ENCODE measurements at places on chromosomes 6 and 20.

DNA sequence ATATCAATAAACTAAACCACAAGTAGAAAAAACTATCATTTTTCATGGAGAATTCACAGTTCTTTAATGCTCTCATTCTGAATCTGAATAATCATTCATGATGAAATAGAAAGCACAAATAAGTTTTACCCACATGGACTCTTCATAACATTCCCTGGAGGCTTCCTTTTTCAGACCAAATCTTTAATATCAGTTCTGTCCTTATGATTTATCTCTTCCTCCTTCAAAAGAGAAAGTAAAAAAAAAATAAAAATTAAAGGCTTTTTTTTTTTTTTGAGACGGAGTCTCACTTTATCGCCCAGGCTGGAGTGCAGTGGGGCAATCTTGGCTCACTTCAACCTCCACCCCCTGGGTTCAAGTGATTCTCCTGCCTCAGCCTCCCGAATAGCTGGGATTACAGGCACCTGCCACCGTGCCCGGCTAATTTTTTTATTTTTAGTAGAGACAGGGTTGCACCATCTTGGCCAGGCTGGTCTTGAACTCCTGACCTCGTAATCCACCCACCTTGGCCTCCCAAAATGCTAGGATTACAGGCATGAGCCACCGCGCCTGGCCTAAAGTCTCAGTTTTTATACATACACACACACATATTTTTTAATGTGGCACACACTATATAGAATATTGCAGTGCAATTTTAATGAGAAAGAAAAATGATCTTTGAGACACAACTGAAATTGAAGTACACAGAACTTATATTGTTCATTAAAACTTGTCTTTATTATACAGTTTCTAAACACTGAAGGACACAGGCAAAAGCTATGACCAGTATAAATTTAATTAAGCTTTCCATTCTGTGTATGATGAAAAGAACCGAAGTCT lies 31.9 kb upstream of the ZNF217 start:
- no peak for DNase-seq

DNA sequence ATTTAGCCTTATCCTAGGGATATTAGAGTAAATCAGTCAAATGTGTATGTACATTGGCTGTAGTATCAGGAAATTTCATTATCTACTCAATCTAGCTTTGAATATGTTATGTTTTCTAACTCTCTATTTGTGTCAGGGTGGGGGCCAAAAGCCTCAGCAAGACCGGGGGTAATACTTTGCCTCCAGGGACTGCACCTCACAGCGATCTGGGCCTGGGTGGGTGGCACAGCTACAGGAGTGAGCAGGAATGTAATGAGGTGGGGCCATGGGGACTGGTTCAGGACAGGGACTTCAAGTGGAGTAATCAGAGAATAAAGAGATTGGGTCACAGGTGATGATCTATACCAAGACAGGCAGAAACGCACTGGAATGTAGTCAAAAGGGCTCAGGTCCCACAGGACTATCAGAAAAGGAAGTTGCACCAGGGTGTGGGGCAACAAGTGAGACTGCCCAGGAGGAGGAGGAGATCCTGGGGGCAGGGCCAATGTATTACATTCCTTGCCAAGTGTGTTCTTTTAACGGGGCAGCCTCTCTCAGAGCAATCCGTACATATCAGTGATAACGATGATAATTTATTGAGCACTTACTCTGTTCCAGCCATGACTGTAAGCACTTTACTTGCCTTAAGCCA lies 54.0 kb downstream of the PIGU start:
- DNase-seq = no peak

- no peak for DNase-seq
These were observed 96.6 kb downstream of the SULF2 start for GRCh38 chr20:47688385-47689381.

GRCh38 chr6:133956416-133957049 lies 3.5 kb downstream of the TBPL1 start:
- no peak for DNase-seq

- no peak for DNase-seq
These were observed 38.8 kb downstream of the MRS2 start for GRCh38 chr6:24441599-24441904.

DNA sequence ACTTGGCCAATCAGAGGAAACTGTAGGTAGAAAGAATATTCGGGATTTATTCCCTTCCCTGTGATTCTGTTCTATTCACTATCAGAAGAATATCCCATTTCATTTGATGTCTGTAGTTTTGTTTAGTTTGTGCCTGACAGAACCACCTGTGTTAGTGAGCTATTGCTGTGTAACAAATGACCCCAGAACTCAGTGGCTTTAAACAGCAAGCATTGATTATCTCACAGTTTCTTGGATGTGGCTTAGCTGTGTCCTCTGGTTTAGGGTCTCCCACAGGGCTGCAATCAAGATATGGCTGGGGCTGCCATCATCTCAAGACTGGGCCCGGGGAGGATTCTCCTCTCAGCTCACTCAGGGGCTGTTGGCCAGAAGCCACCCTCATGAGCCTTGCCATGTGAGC lies 143.7 kb downstream of the ZDHHC14 start:
- no peak for DNase-seq

GRCh38 chr6:73058736-73059135 lies 166.6 kb downstream of the KHDC1L start:
- DNase-seq = no peak

DNA sequence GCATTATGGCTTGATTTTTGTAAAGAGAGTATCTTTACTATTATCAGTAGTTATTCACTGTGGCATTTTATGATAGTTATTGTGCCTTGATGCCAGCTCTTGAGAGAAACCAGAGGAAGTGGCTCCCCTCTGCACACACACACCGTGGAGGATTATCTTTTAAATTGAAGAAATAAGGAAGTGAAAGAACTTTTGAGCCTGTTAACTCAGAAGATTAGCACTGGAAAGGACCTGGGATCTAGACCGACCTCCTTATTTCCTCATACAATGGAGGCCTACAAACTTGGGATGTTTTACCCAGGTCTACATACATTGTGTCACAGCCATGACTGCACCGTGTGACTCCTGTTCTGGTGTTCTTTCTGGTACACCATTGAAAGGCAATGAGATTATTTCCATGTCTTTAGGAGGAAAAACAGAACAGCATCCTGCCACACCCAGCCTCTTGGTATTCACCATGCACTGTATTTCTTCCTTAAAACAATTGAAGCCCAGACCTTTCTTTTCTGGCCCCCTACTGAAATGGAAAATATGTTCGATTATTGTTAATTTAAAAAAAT lies 40.6 kb downstream of the HECA start:
- no peak for DNase-seq

DNA sequence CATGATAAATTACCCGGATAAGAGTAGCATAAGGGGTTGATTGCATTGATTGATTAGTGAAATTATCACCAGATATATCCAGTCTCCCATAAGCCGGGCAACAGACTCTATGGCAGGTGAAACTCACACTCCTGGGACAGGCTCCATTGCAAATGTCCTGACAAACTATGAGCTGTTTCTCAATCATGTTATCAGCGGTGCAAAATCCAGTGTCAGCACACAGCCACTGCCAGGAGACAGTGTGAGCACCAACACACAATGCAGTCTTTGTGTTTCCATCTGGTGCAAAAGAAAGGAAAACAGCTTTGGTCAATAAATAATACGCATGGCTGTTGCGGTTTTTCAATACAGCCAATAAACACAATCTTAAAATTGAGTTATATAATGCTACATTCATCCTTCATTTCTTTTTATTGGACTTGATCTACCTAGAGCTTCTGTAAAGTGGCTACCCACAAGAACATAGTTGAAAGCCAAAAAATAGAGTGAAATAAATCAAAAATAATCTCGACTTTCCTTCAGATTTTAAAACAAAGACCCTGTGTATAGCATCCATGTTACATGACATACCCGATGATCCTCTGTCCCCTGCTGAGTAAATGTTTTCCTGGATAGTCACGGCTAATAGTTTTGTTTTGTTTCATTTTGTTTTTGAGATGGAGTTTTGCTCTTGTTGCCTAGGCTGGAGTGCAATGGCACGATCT lies 64.3 kb upstream of the AFDN start:
- peak; percentile 47 for DNase-seq

GRCh38 chr6:95530176-95530819 lies 47.0 kb upstream of the MANEA start:
- no peak for DNase-seq

- DNase-seq = no peak
These were observed 247.6 kb downstream of the ARID1B start for GRCh38 chr6:157024745-157025144.

- no peak for DNase-seq
These were observed 31.2 kb downstream of the FAM83B start for GRCh38 chr6:54877713-54878317.

GRCh38 chr6:169659820-169660610 lies 41.8 kb downstream of the WDR27 start:
- DNase-seq = no peak

- no peak for DNase-seq
These were observed 101.5 kb downstream of the UNC5CL start for GRCh38 chr6:40937491-40937890.

GRCh38 chr20:56395166-56395565 lies 2.7 kb downstream of the CSTF1 start:
- no peak for DNase-seq

GRCh38 chr20:41161886-41162285 lies 24.5 kb downstream of the PLCG1 start:
- no peak for DNase-seq

GRCh38 chr6:35561113-35561512 lies 48.4 kb upstream of the TULP1 start:
- DNase-seq = no peak

GRCh38 chr20:56454754-56455153 lies 13.7 kb upstream of the RTF2 start:
- DNase-seq = no peak

DNA sequence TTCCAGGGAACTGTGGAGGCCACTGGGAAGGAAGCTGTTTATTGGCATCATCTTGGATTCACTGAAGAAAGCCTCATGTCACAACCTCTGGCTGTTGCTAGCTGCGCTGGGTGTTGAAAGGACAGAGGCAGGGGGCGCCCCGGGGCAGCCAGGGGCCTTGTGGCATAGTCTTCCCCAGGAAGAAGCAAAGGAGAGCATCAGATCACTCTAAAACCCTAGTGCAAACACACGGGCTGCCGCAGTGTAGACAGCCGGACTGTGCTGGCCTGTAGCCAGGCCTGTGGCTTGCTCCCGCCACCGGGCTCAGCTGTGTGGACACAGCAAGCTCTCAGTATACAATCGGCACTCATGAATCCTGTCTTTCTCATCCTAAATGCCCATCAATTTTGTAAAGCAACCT lies 23.8 kb upstream of the SMOC2 start:
- peak; percentile 54 for DNase-seq

DNA sequence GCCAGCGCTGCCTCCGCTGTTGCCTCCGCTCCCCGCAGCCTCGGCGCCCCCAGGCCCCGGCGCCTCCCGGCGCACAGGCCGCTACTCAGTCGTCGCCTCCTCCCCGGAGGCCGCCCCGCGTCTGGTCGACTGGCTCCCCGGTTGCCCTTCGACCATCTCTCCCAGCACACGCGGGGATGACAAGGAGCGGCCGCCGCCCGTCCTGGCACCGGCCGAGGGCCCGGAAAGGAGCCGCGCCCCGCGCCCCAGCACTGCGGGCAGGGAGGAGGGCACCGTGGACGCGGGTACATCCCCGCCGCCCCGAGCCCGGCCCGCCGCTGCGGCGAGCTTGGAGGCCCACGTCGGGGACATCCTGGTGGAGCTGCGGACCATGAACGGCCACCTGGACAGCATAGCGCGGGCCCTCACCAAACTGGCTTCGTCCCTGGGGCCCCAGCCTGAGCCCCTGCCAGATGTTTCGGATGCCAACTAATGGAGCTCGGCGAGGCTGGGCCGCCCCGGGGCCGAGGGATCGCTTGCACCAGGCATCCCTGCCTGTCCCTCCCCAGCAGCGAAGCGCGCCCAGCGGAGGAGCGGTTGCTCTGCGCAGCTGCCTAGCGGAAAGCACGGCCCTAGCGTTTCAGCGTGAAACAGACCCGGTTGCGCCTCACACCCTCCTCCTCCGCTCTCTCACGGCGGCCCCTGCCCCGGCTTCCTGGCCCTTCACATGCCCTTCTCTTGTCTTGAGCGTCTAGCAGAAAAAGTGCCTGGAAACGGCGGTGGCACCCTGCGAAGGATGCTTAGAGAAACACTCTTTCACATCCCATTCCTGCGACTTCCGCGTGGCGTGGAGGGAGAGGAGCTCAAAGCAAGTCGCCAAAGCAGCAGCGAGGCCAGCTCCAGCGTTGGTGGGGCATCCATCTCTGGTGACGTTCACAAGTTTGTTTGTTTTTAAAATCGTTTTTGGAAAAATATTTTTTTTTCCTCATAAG lies 285.8 kb upstream of the SUPT3H start:
- peak; percentile 84 for DNase-seq

GRCh38 chr6:47034926-47035325 lies 7.2 kb downstream of the ADGRF1 start:
- DNase-seq = peak; percentile 76

- DNase-seq = no peak
These were observed 91.3 kb upstream of the THEMIS start for GRCh38 chr6:127992144-127992543.

GRCh38 chr20:8389381-8390036 lies 257.4 kb downstream of the PLCB1 start:
- DNase-seq = no peak

- no peak for DNase-seq
These were observed 10.5 kb downstream of the SYNGAP1 start for GRCh38 chr6:33430334-33430733.

GRCh38 chr6:165644586-165645266 lies 18.3 kb downstream of the PDE10A start:
- no peak for DNase-seq

DNA sequence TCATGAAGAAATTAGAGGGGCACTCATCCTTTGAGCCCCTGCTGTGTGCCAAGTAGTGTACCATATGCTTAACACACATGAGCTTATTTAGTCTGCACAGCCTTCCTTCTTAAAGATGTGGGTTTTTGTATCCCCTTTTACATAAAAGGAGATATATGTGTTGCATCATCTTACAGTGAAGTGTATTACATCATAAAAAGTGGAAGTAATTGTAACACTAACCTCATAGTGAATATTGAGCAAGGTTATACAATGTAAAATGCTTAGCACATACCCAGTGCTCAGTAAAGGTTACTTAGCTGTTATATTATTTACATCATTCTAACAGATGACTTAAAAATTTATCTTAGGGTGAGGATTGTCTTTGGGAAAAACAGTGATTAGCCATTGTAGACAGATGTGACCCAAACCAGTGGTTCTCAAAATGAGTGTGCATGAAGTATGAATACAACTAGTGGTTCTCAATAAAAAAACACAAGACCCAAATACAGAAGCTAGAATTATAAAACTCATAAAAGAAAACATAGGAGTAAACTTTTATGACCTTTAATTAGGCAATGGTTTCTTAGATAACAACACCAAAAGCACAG lies 3.8 kb upstream of the PIGU start:
- no peak for DNase-seq

GRCh38 chr6:11766589-11767450 lies 11.8 kb downstream of the ADTRP start:
- peak; percentile 85 for DNase-seq

DNA sequence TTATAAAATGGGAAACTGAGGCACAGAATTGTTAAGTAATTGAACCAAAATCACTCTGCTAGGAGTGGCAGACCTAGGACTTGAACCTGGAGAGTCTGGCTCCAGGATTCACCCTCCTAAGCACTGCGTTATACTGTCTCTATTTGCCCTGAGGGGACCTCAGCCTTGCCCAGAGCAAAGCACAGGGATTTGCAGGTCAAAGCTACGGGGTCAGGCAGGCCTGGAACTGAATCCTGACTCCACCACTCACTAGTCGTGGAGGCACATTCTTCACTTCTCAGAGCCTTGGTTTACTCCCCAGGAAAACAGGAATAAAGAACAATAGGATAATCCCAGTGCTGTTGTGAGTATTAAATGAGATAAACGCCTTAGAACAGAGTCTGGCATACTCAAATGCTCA lies 19.4 kb downstream of the KCNK15 start:
- DNase-seq = no peak

- DNase-seq = no peak
These were observed 1.1 kb downstream of the TCP11 start for GRCh38 chr6:35139924-35140638.
